ENCODE measurements at places on chromosomes 7 and 10. TPM values are rescaled to one million over a fixed set of nuclear protein-coding genes. Genes with fewer than 3 reads are reported as not detected.
A peak's percentile ranks its signal among the peaks of the same experiment; 100 is the strongest.

SLC35G1 gene
- 1.6 TPM for total RNA-seq

LRRC18 gene
- not detected for total RNA-seq

GIMAP1 gene
- total RNA-seq = not detected

IDI2 gene
- total RNA-seq = not detected

DMBT1 gene
- total RNA-seq = not detected

SKIDA1 gene
- 3.1 TPM for total RNA-seq

TIMM23 gene
- 178 TPM for total RNA-seq

- peak; percentile 79 for DNase-seq
Measured at GRCh38 chr7:142583446-142583845, 165.8 kb upstream of the PRSS1 start.

DNA sequence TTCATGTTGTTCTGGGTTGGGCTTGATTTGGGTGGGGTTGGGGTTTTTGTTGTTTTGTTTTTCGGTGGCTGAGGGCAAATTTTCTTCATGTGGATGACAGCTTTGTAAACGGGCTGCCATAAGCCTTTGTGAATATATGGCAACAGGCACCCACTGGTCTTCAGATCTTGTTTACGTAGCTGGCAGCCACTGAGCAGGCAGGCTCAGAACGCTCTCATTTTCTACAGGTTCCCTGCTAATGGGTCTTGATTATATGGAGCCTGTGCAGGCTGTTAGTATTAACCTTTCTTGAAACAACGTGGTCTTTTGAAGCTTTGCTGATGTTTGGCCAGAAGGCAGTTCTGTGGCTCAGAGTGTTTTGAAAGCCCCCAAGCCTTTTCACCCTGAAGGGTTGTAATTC lies 199.7 kb downstream of the TNS3 start:
- DNase-seq = no peak

DNA sequence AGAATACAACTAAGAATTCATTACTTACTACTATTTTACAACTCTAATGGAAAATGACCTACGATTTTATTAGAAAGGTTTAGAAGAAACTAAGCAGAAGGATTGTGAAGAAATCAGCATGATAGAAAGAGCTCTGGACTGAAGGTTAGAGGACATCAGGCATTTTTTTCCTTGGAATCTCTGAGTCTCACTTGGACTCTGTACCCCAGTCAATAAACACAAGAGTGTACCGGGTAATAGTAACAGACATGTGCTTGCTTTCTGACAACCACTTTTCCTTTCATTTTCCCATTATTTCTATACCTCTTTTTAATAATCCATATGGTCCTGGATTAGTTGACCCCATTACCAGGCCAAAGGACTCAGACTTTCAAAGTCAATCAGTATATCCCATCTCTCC lies 1240.9 kb upstream of the LRRTM3 start:
- no peak for DNase-seq

- peak; percentile 48 for DNase-seq
Measured at GRCh38 chr7:137682596-137682995, 164.2 kb downstream of the DGKI start.

- DNase-seq = peak; percentile 4
Measured at GRCh38 chr7:26429168-26429567, 137.5 kb downstream of the SNX10 start.

DNA sequence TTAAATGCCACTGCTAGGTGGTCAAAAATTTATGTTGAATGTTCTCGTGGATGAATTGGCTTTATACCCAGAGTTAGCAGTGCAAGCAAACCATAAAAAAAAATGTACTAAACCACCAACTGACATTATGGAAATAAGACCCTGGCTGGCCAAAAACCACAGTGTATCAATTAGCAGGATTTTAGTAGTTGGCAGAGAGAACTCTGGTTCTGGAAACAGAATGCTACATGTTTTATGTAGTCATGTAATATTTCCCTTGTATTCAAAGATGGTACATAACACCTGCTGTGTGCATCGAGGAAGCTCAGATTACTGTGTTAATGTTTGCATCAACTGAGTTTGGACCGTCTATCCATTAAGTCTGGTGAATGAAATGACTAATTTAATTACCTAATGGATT lies 618.5 kb downstream of the CCSER2 start:
- DNase-seq = no peak

DNA sequence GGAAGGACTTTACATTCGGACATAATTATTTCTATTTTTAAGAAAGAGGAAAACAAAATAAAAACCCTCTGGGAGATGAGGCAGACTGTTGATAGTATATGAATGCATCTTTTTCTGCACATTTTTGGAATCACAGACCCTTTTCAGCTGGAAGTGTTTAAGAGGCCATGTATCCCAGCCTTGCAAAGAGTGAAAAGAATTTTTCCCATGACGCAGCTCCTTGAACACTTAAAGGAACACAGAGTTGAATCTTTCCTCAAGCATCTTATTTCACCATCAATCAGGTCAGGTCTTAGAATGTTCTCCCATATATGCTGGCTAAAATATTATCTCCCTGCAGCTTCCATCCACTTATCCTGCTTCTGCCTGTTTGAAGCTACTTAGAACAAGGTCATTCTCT lies 45.9 kb upstream of the PAPSS2 start:
- no peak for DNase-seq

DNA sequence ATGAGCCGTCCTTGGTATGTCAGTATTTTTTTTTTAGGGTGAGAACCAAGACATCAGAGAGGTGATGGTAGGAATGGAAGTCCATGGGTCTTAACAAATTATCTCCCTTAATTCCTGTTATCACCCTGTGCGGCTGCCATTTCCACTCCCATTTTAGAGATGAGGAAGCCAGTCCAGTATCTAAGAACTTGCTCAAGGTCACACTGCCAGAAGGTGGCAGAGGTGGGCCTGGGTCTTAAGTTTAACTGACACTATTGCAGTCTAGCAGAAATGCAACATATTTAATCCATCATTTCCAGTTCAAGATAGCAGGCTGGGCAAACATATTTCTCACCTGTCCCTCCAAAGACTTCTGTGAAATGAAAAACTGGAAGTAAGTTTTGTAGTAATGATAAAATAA lies 108.3 kb downstream of the GLI3 start:
- DNase-seq = peak; percentile 26

GRCh38 chr10:130994845-130995244 lies 316.7 kb downstream of the TCERG1L start:
- DNase-seq = no peak

Measured in MG63 (cell line).